ENCODE measurements at places on chromosomes 7 and 10. TPM values are rescaled to one million over a fixed set of nuclear protein-coding genes. Genes with fewer than 3 reads are reported as not detected.

The UROS gene
- total RNA-seq = 101 TPM

The BAMBI gene
- 43.8 TPM for total RNA-seq

The NEURL1 gene
- not detected for total RNA-seq

The ACSM6 gene
- total RNA-seq = 0.12 TPM

The MRC1 gene
- not detected for total RNA-seq

The MBL2 gene
- total RNA-seq = not detected

The SFTPA2 gene
- total RNA-seq = not detected

The MOGAT3 gene
- not detected for total RNA-seq

The EN2 gene
- not detected for total RNA-seq

The NPC1L1 gene
- not detected for total RNA-seq

The PROSER2 gene
- 18.5 TPM for total RNA-seq

The MRPS24 gene
- 294 TPM for total RNA-seq

The CRHR2 gene
- not detected for total RNA-seq

The SOSTDC1 gene
- not detected for total RNA-seq

The TAC1 gene
- total RNA-seq = not detected

The TMEM229A gene
- not detected for total RNA-seq

The PRLHR gene
- total RNA-seq = not detected

The CYP3A4 gene
- not detected for total RNA-seq

The GRID1 gene
- 5.2 TPM for total RNA-seq

The ZNF503 gene
- 10.6 TPM for total RNA-seq

The HDAC9 gene
- 53.6 TPM for total RNA-seq

The GALNT17 gene
- not detected for total RNA-seq

The SPDYE2B gene
- total RNA-seq = not detected

The ITGB8 gene
- total RNA-seq = 17.8 TPM

The CLRN3 gene
- total RNA-seq = not detected

Data from A172 (cell line).